ENCODE measurements at places on chromosomes 6 and 20.

DNA sequence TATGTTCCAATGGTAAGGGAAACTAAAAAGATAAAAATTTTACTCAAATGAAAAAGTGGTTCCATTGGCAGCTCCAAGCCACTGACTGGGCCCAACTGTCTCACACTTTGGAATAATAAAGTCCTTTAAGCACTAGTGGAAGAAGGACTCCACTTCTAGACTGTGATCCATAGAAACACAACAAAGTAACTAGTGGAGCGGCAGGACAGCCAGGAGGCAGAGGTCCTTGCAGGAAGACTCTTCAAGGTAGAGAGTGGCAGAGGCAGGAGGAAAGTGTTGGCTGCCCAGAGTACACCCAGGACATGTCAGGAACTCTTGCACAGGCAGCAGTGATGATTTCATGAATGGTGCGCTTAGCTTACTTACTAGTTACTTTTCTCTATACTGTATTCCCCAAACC lies 65.0 kb upstream of the CCN6 start:
- no peak for DNase-seq

DNA sequence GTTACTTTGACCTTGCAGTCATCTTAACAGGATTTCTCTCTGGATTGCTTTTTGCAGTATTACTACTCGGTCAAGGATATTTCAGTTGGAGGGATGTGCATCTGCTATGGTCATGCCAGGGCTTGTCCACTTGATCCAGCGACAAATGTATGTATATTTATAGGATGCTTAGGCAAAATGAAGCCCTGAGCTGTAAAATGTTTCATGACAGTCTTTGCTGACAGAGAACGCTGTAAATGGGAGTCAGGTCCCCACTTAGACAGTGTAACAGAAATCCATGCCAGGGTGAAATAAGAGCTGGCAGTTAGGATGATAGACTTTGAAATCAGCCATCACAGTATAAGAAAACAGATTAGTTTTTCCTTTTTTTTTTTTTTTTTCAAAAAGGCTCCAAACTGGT lies 264.0 kb downstream of the LAMA2 start:
- DNase-seq: no peak

GRCh38 chr6:106560996-106561685 lies 68.2 kb downstream of the RTN4IP1 start:
- DNase-seq: no peak

- DNase-seq: peak; percentile 43
Observed at GRCh38 chr20:63101781-63102720, 95.3 kb upstream of the BHLHE23 start.

DNA sequence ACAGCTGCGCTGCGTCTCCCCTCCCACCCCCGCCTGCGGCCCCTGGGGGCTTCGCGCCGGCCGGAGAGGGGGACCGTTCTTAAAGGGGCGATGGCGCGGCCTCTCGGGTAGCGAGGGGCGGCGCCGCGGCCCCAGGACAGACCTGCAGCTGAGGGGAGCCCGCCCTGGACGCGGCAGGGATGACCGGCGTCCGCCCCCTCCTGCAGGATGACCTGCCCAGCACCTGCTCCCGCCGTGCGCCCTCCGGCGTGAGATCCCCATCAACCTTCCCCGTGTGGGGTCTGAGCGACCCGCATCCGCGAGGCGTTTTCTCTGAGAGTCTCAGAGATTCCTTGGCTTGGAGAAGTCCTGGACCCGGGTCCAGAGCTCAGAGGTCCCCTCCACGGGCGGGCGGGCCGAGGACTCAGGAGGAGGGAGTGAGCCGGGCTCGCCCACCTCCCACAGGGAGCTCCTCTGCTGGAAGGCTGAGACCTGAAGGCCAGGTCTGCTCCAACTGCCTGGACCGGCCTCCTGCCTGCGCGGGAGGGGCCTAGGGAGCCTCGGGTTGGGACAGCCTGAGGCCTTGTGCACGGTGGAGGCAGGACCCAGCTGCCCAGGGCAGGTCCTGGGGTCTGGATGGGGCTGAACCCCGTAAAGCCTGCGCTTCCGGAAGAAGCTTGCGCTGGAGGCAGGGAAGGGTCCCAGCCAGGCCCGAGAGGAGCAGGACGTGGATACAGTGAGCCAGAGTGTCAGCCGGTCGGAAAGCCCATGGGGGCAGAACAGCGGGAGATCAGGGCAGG lies 532 bp upstream of the NKAIN4 start:
- no peak for DNase-seq

DNA sequence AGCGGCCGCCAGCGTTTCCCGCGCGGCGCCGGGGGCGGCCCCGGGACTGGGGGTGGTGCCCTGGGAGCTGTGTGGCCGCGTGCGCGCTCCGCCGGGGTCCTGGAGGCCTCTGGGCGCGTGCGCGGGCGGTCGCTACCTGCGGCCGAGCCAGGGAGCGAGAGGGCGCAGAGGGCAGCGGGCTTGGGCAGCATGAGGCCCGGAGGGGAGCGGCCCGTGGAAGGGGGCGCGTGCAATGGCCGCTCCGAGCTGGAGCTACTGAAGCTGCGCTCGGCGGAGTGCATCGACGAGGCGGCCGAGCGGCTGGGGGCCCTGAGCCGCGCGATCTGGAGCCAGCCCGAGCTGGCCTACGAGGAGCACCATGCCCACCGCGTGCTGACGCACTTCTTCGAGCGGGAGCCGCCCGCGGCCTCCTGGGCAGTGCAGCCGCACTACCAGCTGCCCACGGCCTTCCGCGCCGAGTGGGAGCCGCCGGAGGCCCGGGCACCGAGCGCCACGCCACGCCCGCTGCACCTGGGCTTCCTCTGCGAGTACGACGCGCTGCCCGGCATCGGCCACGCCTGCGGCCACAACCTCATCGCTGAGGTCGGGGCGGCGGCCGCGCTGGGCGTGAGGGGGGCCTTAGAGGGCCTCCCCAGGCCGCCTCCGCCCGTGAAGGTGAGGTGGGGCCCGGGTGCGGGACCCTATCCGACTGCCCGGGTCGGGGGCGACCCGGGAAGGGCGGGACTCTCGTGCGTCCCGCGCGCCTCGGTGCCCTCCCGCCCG lies at the start of gene PM20D2:
TSS of gene PM20D2 (plus strand) at position 100 of the 762 bp plus-strand sequence. CDS start at position 190, 90 bp downstream.
- DNase-seq: peak; percentile 73

GRCh38 chr6:64803470-64804166 lies 903.4 kb downstream of the EYS start:
- DNase-seq: no peak

- DNase-seq: no peak
Observed at GRCh38 chr6:5723841-5724691, 282.7 kb downstream of the NRN1 start.

GRCh38 chr6:76453270-76453669 lies 380.8 kb upstream of the IMPG1 start:
- DNase-seq: no peak

DNA sequence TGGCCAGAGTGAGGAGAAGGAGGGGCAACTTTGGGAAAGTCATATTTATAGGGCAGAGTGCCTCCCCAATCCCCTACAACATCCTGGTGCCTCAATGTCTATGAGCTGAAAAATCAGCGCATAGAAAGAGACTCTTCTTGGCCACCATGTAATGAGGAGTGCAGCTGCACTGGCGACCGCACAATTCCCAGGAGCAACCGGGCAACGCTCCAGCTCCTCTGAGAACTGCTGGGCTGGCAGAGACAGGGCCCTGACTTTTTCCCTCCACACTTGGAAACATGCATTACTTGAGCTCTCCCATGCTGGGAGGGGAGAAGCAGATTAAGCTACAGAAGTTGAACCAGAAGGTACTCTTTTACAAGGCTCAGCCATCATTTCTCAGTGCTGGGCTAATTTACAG lies 31.4 kb upstream of the MARCKS start:
- no peak for DNase-seq

GRCh38 chr6:141415896-141416295 lies 716.8 kb upstream of the GJE1 start:
- no peak for DNase-seq

GRCh38 chr20:36548006-36548315 lies 6.6 kb downstream of the MYL9 start:
- DNase-seq: no peak

GRCh38 chr6:57215260-57215659 lies 6.8 kb downstream of the RAB23 start:
- DNase-seq: no peak

DNA sequence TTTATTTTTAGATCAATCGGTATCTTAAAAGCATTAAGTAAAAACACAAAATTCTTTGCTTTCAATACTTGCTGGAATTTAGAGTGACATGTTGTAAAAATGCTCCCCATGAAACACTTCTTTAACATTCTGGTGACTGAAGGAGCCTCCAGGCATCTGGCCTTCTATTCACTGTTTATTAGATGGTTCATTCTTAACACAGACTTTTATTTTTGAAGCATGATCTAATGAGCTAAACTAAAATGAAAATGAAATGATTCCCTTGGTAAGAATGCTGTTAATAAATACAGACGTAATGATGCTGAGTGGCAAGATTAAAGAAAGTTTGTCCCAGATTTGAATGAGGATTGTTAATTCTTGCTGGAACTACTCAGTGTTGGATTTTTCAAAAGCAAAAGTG lies 698.4 kb downstream of the TENT5A start:
- DNase-seq: no peak

DNA sequence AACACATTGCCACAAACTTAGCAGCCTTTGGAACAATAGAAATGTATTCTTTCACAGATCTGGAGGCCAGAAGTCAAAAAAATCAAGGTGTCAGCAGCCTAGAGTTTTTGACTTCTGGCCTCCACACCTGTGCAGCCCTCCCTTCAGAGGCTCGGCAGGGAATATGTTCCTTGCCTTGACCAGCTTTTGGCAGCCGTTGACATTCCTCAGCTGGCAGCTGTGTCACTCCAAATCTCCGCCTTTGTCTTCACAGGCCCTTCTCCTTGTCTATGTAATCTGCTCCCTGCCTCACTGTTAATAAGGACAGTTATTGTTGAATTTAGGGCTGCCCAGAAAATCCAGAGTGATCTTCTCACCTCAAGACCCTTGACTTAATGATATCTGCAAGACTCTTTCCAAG lies 17.2 kb upstream of the AHI1 start:
- no peak for DNase-seq

Data from stimulated activated CD8-positive, alpha-beta memory T cell treated with anti-CD3 and anti-CD28 coated beads, Interleukin-15, amount 100 ng/mL, for 48 hours (primary cell).